ENCODE measurements at places on chromosomes 3 and 15.

DNA sequence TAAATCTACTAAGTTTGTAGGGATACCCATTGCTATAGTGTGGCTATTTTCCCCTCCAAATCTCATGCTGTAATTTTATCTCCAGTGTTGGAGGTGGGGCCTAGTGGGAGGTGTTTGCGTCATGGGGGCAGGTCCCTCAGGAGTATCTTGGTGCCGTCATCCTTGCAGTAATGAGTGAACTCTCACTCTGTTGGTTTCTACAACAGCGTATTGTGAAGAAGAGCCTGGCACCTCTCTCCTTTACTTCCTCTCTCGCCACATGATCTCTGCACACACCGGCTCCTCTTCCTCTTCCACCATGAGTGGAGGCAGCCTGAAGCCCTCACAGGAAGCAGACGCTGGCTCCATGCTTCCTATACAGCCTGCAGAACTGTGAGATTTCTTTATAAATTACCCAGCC is 34.0 kb upstream of the TRPM1 start:
- DNase-seq: no peak

- DNase-seq: peak; percentile 36
These were observed 282.5 kb upstream of the EPHA3 start for GRCh38 chr3:88824666-88825564.

GRCh38 chr15:40348474-40348870 is 2.4 kb upstream of the PHGR1 start:
- no peak for DNase-seq

GRCh38 chr3:38004415-38005075 is 14.0 kb downstream of the VILL start:
- DNase-seq: peak; percentile 52

- no peak for DNase-seq
These were observed 79.5 kb upstream of the EIF1B start for GRCh38 chr3:40229963-40230362.

- no peak for DNase-seq
These were observed 976 bp upstream of the ABTB1 start for GRCh38 chr3:127671523-127672428.

- no peak for DNase-seq
These were observed 135.7 kb downstream of the MEGF11 start for GRCh38 chr15:66117841-66118240.

- DNase-seq: no peak
These were observed 88.6 kb upstream of the TTBK2 start for GRCh38 chr15:43009206-43009605.

DNA sequence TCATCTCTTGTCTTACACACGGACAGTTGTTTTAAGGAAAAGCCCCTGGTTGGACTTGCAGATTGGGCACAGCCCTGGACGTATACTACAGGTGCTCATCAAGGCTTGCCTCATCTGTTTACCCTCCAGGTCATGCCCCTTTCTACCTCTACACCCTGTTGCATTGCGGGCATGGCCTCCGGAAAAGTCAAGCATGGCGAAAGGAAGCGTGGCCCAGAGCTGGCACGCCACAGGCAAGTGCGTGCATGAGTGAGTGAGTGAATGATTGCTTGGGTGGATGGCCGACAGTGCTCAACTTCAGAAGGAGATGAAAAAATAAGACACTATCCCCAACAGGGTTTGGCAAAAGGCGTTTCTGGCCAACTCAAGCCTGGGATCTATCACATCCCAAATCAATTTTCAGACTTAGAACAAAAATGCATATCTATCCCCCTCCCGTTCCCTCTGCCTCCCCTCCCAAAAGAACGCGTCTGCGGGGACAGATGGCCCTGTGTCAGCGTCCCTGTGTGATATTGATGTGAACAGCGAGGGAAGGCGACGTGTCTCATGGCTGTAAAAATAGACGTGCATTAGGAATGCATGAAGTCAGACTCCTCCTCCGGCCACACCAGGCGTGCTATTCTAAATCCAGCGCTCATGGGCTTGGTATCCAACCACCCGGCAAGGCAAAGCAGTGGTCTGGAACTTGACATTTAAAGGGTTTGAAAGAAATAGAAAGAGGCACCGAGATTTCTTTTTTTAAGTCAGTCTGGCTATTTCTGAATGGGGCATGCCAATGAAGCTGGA is 96.0 kb downstream of the RPLP1 start:
- no peak for DNase-seq

Data from renal pelvis (tissue), 12 donors.